ENCODE measurements at places on chromosomes 6 and 20. TPM values are rescaled to one million over a fixed set of nuclear protein-coding genes. Genes with fewer than 3 reads are reported as not detected.

DNA sequence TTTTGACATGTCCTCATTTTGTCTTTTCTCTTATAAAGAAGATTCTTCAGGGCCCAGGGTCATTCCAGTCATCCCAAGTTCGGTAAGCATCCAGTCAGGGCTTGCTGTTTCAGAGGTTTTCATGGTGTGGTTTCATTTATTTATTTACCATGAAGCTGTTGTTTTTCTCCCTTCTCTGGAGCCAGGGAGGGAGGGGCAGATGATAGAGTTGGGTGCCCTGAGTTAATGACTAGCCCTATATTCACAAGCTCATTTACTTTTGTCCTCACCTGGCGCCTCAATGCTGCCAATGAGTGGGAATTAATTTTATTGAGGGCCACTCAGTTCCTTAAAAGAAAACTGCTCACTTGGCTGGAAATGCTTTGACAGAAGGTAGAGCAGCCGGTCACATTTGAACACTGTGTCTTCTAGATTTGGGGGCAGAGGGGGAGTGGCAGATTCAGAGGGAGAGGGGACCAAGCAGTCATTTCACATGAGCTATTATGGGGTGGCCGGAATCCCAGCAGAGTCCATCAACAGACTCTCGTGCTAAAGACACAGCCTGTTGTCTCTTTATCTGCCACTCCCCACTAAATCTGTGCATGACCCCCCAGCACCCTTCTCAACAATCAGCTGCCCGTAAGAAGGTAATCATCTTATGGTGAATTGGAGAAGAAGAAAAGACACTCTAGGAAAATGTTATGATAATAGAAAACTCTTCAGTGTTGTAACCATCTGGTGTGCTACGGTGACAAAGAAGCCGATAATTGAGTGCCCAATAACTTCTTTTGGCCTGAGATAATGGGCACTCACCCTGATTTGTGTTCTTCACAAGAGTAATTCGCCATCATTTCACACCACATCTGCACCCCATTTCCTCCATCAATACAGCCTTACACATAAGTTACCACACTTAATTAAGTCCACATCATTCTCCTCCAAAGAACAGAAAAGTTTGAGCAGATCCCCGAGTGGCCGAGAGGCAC, 573.5 kb upstream of the JAG1 start:
- no peak overlapping the region for H3K4me3 ChIP-seq
- H3K4me1 ChIP-seq = no peaks in the 10 kb centered on the region
- H3K27ac ChIP-seq = no peak overlapping the region
- DNase-seq = no peak
- H3K27me3 ChIP-seq = no peaks in the 10 kb centered on the region

The SRSF6 gene
- total RNA-seq = 106 TPM

DNA sequence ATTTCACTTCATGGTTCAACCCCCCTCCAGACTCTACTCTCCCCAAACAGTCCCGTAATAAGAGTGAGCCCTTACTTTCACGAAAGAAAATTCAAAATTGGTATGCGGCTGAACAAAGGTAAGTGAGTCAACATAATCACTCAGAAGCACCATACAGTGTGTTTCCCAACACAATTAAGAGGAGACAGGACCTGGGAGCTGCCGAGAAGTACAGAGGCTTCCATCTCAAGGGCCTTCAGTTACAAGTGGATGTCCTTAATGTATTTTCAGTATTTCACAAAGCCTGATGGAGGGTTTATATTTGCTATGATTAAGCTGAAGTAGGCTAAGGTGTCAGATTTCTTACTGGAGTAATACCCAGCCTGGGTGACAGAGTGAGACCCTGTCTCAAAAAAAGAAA, 51.1 kb downstream of the MYO6 start:
- H3K27me3 ChIP-seq = no peaks in the 10 kb centered on the region
- H3K4me3 ChIP-seq = no peak overlapping the region
- no peak for DNase-seq
- no peaks in the 10 kb centered on the region for H3K36me3 ChIP-seq
- H3K4me1 ChIP-seq = no peaks in the 10 kb centered on the region

DNA sequence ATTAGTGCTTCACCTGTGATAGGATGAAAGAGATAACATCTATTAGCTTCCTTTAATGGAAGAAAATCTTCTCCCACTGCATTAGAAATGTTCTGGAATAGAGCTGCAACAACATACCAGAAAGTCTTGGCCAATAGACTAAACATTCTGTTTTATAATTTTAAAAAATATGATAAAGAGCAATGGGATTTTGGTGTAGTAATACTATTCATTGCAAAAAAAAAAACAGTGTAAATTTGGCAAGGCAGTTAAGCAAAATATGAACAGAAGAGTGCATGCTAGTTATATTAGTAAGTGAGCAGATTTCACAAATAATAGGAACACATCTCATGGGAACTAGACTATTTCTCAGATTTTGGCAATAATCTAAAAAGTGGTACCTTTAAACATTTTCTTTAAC, 43.3 kb downstream of the SOX4 start:
- no peaks in the 10 kb centered on the region for H3K4me1 ChIP-seq
- DNase-seq = no peak
- no peaks in the 10 kb centered on the region for H3K27me3 ChIP-seq
- H3K27ac ChIP-seq = no peak overlapping the region
- H3K36me3 ChIP-seq = no peaks in the 10 kb centered on the region

DNA sequence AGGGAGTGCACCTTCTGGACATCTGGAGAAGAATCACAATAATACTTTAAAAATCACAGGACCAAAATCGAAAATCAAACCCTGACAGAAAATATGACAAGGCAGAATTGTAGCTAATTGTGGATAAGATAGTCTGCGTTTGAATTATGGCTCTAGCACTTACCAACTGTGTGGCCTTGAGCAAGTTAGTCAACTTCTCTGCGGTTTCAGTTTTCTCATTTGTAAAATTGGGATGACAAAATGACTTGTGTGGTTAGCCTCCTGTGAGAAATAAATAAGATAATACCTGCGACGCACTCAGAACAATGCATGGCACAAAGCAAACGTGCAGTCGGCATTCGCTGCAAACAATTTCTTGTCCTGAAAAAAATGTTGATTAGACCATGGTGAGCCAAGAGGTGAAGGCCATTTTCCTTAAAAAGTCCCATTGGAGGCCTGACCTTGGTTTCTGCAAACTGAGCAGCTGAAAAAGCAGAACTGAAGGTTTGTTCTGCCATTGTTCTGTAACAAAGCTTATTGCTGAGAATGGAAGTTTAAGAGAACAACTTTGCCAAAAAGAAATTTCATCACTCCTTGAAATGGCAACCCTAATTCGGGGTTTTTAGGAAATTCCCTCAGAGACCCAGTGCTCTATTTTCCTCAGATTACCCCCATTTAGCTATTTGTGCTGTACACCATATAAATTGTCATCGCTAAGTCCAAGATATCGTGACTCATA, 266.3 kb downstream of the ERMARD start:
- H3K27me3 ChIP-seq = peaks cover 41% of the 10 kb centered on the region
- H3K27ac ChIP-seq = no peak overlapping the region
- DNase-seq = no peak
- H3K36me3 ChIP-seq = no peaks in the 10 kb centered on the region

GRCh38 chr6:64280569-64280968, 645.0 kb downstream of the PHF3 start:
- no peak overlapping the region for H3K27ac ChIP-seq
- H3K27me3 ChIP-seq = no peaks in the 10 kb centered on the region
- H3K4me3 ChIP-seq = no peak overlapping the region
- H3K36me3 ChIP-seq = no peaks in the 10 kb centered on the region
- no peaks in the 10 kb centered on the region for H3K4me1 ChIP-seq
- DNase-seq = no peak

- no peak overlapping the region for H3K27ac ChIP-seq
- no peak for DNase-seq
- H3K4me1 ChIP-seq = peaks cover 66% of the 10 kb centered on the region
- peaks cover 9% of the 10 kb centered on the region for H3K36me3 ChIP-seq
- no peaks in the 10 kb centered on the region for H3K27me3 ChIP-seq
These were observed 34.8 kb upstream of the MYB start for GRCh38 chr6:135146162-135146934.

The RBM38 gene
- 119 TPM for total RNA-seq

DNA sequence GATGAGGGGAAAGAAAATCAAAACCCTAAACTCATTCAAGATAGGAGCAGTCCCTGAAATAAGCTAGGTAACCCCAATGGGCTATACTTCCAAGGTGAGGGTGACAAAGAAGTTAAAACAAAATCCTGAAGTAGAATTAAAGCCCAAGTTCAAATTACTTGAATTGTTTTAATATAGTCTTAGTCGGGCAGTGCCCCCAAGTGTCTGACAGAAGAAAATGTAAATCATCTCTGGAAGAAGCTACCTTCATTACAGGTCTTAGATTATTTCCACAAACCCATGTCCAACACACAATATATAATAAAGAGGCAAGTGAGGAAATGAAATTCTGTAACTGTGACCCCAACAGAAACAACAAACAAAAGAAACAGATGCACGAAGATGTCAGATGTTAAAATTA, 36.8 kb upstream of the L3MBTL3 start:
- no peak overlapping the region for H3K4me3 ChIP-seq
- H3K27me3 ChIP-seq = no peaks in the 10 kb centered on the region
- no peaks in the 10 kb centered on the region for H3K36me3 ChIP-seq
- no peak overlapping the region for H3K27ac ChIP-seq

DNA sequence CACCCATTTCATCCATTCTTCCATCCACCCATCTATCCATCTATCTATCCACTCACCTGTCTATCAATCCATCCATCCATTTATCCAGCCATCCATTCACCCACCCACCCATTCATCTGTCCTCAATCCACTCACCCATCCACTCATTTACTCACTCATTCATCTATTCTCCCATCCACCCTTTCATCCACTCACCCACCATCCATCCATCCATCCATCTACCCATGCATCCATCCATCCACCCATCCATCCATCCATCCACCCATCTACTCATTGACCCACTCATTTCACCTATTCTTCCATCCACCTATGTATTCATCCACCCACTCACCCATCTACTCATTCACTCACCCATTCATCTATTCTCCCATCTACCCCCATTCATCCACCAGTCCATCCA, 24.2 kb upstream of the PTGIS start:
- H3K27me3 ChIP-seq = no peaks in the 10 kb centered on the region
- no peak for DNase-seq
- H3K36me3 ChIP-seq = peaks cover 62% of the 10 kb centered on the region
- H3K4me1 ChIP-seq = peaks cover 79% of the 10 kb centered on the region

DNA sequence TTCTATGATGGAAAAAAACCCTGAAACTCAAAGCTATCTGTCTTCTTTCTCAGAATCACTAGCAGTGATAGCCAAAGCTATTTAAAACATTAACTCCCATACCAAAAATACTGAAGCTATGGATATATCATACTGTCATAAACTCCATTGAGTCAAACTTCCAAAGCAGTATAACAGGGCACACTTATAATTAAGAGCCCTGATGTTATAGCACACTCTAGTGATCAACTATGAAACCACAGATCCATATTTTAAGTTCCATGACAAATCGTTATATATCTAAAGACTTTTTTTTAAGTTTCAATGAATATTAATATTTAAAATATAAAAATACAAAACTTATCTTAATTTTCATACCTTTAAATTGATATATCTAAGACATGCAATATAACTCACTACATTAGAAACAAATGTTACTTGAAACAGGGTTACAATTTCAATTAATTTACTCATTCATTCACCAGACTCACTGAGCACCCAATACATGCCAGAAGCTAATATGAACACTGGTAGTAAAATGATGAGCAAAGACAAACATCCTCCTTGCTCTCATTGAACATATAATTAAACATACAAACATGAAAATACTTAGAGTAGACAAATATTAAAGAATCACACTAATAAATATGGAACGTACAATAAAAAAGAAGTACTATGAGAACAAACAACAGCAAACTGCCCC, 69.3 kb downstream of the IBTK start:
- no peak for DNase-seq
- no peaks in the 10 kb centered on the region for H3K27me3 ChIP-seq
- peaks cover 2% of the 10 kb centered on the region for H3K4me1 ChIP-seq
- H3K4me3 ChIP-seq = no peak overlapping the region
- peaks cover 45% of the 10 kb centered on the region for H3K36me3 ChIP-seq

GRCh38 chr6:100514660-100515059, 49.9 kb upstream of the SIM1 start:
- no peaks in the 10 kb centered on the region for H3K27me3 ChIP-seq
- H3K27ac ChIP-seq = no peak overlapping the region
- no peaks in the 10 kb centered on the region for H3K4me1 ChIP-seq
- no peak overlapping the region for H3K4me3 ChIP-seq

The SLC44A4 gene
- 0.38 TPM for total RNA-seq

The MUC21 gene
- total RNA-seq = not detected

The DLK2 gene
- 0.50 TPM for total RNA-seq

The MCCD1 gene
- not detected for total RNA-seq

GRCh38 chr6:111808493-111808892, 64.8 kb downstream of the FYN start:
- no peak for DNase-seq
- H3K36me3 ChIP-seq = peaks cover 28% of the 10 kb centered on the region
- H3K4me3 ChIP-seq = no peak overlapping the region
- H3K27ac ChIP-seq = no peak overlapping the region
- no peaks in the 10 kb centered on the region for H3K27me3 ChIP-seq

The PAX1 gene
- not detected for total RNA-seq

- H3K36me3 ChIP-seq = no peaks in the 10 kb centered on the region
- H3K27ac ChIP-seq = no peak overlapping the region
- DNase-seq = no peak
- no peak overlapping the region for H3K4me3 ChIP-seq
- no peaks in the 10 kb centered on the region for H3K4me1 ChIP-seq
These were observed 304.1 kb downstream of the CDH4 start for GRCh38 chr20:61556111-61556510.

GRCh38 chr6:92979281-92979680, 440.1 kb downstream of the EPHA7 start:
- no peaks in the 10 kb centered on the region for H3K36me3 ChIP-seq
- H3K4me3 ChIP-seq = no peak overlapping the region
- no peaks in the 10 kb centered on the region for H3K4me1 ChIP-seq
- H3K27me3 ChIP-seq = no peaks in the 10 kb centered on the region
- DNase-seq = no peak
- no peak overlapping the region for H3K27ac ChIP-seq

The POPDC3 gene
- total RNA-seq = not detected

GRCh38 chr20:13684566-13685222, 46.0 kb upstream of the TASP1 start:
- H3K27me3 ChIP-seq = peaks cover 20% of the 10 kb centered on the region
- no peaks in the 10 kb centered on the region for H3K36me3 ChIP-seq
- peaks cover 3% of the 10 kb centered on the region for H3K4me1 ChIP-seq
- H3K4me3 ChIP-seq = no peak overlapping the region

The PI16 gene
- total RNA-seq = 7.3 TPM

GRCh38 chr6:64737418-64737817, 969.6 kb downstream of the EYS start:
- H3K27me3 ChIP-seq = no peaks in the 10 kb centered on the region
- no peak overlapping the region for H3K27ac ChIP-seq
- DNase-seq = no peak

Measured in activated CD4-positive, alpha-beta memory T cell treated with anti-CD3 and anti-CD28 coated beads, Interleukin-2, amount 10 ng/mL, durations not matched to agents 7 days and 5 days (primary cell).